ENCODE measurements at places on chromosomes 6 and 20.

DNA sequence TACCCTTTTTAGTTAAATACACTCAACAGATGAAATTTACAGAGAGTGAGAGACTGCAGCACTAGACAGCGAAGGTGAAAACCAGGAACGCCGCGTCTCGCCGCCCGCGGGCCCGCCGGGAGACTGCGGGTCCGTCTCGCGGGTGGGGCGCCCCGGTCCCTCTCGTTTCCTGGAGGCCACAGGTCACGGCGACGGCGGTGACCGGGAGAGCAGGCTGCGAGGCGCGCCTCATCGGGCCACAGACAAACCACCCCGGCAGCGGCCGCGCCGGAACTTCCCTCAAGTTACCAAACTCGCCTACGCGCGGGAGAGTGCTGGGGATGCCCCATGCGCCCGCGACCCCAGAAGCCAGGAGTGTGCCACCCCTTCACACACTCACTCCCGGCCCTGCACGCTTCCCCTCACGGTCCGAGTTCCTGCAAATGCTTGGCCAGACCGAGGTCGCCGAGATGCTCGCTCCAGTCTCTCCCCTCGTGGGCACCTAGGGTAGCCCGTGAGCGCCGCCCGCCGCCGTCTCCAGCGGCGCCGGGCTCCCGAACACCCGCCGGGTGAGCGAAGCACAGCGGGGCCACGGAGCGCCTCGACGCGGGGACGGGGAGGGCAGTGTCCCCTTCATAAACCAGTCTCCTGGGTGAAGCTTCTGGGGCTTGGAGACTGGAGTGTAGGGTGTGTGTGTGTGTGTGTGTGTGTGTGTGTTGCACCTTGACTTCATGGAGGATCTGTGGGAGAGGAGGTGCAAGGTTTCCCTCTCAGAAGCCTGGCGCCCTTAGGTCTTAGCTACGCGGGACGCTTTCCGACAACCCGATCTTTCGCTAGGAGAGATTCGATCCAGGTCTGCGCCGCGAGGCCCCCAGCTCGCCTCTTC lies 1.4 kb downstream of the BACH2 start:
- DNase-seq = no peak

DNA sequence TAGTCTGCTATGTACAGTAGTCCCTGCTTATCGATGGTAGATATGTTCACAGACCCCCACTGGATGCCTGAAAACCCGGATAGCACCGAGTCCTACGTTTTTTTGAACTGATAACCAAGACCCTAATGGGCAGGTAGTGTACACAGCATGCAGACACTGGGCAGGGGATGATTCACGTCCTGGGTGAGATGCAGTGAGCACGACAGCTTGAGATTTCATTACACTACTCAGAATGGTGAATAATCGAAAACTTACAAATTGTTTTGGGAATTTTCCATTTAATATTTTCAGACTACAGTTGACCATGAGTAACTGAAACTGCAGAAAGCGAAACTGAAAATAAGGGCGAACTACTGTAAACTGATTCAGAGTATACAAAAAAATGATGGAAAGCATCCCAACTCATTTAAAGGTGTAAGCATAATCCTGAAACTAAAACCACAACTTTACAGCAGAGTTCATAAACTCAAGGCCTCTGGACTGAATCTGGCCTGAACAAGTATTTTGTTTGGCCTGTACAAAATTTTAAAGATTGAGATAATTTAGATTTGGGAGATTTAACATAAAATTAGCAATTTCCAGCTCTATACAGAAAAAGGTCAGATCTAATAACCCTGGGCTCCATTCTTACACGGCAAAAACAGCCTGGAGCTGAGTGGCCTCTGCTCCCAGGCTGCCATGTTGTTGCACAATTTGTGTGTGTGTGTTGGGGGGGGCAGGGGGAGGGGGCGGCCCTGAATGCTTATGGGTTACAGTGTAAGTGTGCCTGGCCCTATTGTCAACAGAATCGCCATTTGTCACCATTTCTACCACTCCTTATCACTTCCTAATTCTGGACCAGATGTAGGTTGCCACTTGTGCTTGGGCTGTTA lies 34.9 kb downstream of the RNF24 start:
- peak; percentile 60 for DNase-seq

GRCh38 chr6:28693033-28693750 lies 167.5 kb downstream of the GPX5 start:
- DNase-seq = no peak

GRCh38 chr20:51531141-51531710 lies 11.3 kb downstream of the NFATC2 start:
- DNase-seq = no peak

DNA sequence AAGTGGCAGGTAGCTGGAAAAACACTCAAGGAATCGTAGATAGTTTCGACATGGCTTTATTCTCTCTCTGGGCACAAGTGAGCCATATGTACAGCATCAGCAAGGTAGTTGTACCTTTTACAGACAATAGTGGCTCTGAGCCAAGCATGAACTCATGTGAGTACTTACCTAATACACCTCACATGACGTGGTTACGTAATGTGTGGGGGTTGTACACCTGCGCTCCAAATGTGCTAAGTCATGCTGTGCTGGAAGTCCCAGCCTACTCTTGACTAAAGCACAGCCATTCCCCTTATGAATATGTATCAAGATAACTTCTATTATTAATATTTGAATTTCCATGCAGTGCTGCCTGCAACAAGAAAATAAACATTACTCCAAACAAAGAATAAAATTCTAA lies 78.8 kb upstream of the HMGN3 start:
- no peak for DNase-seq

DNA sequence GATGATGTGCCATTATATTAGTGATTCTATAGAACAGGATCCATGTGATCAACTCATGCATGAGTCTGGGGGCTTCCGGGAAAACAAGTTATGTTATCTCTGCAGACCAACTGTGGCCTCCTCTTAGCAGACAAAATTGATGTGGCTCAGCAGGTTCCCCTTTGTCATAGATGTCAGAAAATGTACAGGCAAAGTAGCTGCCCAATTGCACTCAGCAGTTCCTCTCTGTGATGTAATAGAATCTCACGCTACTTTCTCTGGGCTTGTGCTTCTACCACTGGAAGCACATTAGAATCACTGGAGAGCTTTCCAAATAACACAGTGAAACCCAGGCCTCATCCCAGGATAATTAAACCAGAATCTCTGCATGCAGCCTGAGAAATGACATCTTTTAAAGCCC lies 253.1 kb downstream of the SLC24A3 start:
- DNase-seq = no peak

GRCh38 chr6:168118935-168119334 lies 39.9 kb upstream of the FRMD1 start:
- DNase-seq = no peak

All from HTR-8/SVneo (cell line).